ENCODE measurements at places on chromosomes 3 and 15. TPM values are rescaled to one million over a fixed set of nuclear protein-coding genes. Genes with fewer than 3 reads are reported as not detected.

DNA sequence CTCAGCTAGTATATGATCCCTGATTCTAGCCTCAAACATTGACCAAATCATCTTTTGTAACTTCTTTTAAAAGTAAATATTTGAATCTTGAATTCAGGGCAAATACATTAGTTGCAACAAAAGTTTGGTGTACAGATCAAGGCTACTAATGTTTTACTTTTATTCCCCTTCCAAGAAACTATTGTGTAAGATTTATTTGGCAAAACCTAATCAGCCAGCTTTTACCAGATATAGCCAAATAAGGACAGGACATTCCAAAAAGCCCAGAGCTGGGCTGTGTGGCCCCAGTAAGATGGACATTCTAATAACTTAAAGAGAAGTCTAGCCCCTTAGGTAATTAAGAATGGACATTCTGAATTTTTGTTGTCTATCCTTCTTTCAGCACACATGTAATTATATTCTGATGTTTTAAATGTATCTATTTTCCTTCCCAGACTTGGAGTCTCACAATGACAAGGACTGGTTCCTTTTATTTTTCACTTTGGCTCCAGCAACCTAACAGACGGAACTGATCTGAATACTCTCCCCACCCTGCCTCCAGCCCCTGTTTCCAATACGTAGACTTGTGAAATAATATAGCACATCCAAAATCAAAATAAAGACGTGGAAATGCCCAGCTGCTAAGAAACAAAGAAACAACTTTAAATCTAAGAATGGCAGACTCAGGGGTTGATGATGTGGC lies 48.1 kb downstream of the STARD5 start:
- no peak for DNase-seq

DNA sequence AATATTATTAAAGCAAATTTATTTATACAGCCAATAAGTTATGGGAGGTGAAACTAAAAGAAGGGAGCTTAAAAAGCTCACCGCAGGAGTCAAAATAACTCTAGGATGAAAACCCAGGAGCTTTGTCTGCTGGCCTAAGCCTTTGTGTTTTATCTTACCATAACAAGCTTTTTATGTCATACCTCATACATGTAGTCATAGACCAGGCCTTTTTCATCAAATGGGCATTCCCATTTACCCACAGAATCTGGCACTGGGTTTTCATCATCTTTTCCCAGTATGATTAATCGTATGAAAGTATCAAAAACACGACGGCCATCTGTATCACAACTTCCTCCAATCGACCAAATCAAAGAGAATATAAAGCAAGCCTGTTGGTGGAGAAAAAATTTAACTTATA lies 122.8 kb downstream of the DNAH12 start:
- DNase-seq = no peak

- DNase-seq = no peak
Observed at GRCh38 chr3:46416125-46416810, 9.2 kb downstream of the CCRL2 start.

- no peak for DNase-seq
Observed at GRCh38 chr15:69289342-69290146, 9.2 kb upstream of the PAQR5 start.

The CIDEC gene
- total RNA-seq = 1.2 TPM

The ATP13A5 gene
- not detected for total RNA-seq
